ENCODE measurements at places on chromosomes 16 and 17. TPM values are rescaled to one million over a fixed set of nuclear protein-coding genes. Genes with fewer than 3 reads are reported as not detected.

Gene TPSAB1
- not detected for total RNA-seq

- no peak for DNase-seq
Observed at GRCh38 chr16:85690469-85691064, 1.8 kb upstream of the GINS2 start.

- DNase-seq = no peak
Observed at GRCh38 chr17:81659038-81659437, 2.7 kb upstream of the PDE6G start.

DNA sequence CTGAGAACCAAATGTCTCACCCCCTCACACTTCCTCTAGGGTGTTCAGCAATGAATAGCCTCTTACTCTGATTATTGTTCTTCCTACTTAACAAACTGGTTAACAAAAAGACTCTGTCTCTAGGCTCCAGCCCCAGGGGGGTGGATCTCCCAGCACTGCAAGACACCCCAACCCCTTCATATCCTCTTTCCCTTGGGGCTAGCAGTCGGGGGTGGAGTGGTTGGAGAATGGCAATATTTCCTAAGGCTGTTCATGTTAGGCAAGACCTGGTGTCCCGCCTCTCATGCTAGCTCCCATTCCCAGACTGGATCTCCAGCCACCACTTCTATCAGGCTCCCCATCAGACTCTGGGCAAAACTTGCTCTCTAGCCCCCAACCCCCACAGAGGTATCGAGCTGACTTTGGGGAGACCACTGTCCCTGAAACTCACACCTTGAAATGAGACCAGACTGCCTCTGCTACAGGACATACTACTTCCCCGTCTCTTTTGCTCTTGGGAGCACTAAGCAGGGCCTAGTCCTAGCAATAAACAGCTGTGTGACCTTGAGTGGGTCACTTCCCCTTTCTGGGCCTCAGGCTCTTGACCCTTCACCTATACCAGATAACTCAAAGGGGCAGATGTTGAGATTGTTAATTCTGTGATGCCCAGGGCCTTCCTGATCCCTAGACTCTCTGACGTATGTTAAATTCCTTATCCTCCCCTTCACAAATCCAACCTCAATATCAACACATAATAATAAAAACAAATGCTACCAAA, 2.4 kb downstream of the SLC25A35 start:
- no peak for DNase-seq

DNA sequence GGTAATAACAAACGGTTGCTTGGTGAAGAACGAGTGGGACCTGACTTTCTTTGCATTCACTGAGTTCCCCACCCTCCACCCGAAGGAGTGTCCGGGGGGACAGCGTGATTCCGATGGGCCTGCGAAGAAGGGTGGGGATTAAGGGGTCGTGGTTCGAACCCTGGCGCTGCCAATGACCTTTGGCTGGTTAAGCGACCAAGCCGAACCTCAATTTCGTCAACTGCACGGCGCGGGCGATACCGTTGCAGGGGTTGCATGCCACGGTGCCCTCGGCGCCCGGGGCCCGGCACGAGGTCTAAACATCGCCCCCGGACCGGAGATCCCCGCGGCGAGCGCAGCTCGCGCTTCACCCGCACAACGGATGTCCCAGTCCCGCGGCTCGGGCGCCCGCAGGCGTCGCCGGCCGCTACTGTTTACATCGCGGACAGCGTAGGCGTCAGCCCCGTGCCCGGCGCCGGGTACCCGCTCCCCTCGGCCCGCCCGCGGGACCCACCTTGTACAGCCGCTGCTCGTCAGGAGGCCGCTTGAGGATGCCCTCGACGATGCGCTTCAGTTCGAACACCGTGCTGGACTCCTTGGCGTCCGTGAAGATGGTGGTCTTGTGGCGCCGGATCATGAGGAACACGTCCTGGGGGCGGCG, 460 bp downstream of the ELOB start:
- DNase-seq = no peak

GRCh38 chr16:88618182-88618955, 20.0 kb upstream of the IL17C start:
- DNase-seq = no peak

Gene KRTAP3-1
- 1.3 TPM for total RNA-seq

- no peak for DNase-seq
Observed at GRCh38 chr17:72404872-72405271, 284.1 kb downstream of the SOX9 start.

DNA sequence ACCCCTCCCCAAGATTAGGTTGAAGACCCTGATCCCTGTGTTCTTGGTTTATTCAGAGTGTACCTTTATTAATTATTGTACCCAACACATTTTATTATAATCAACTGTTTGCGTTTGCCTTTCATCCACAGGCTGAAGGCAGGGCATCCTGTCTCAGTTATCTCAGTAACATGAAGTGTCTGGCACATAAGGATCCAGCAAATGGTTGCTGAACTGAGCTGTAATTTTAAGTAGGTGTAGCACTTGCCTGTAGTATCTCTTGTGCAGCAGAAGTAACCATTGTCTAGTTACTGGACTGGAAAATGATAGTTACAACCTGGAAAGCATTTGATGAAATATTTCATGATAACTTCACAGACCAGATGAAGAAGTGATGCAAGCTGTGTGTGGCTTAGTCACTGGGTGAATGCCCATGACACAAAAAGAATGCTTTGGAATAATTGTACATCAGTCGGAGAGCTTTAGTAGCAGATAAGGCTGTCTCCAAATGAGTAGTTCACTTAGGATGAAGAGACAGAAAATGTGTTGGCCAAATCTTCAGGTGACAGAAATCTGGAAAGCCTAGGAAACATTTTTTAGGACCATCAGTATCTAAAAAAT, 56.6 kb downstream of the ESRP2 start:
- DNase-seq = no peak

Measured in mesothelial cell of epicardium (in vitro differentiated cells).